ENCODE measurements at places on chromosomes 4 and X.

DNA sequence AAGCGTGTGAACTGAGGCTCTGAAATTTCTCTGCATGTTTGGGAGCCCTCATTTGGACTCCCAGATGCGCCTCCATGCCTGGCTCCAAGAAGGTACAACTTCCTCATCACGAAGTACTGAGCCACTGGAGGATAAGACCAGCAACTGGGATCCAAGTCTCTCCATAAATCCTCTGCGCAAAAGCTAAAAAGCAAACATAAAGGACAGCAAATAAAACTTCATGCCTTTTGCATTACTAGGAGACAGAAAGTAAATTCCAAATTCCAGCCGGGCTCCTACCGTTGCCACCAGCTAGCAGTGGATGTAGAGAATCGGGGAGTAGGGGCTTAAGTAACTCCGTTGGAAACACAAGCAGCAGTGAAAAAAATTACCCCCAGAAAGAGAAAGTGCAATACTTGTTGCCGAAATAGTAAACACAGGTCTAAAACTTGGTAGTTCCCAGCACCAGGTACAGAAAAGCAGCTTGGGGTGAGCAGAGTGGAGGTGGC lies 477.1 kb upstream of the TENM3 start:
- no peak for DNase-seq

DNA sequence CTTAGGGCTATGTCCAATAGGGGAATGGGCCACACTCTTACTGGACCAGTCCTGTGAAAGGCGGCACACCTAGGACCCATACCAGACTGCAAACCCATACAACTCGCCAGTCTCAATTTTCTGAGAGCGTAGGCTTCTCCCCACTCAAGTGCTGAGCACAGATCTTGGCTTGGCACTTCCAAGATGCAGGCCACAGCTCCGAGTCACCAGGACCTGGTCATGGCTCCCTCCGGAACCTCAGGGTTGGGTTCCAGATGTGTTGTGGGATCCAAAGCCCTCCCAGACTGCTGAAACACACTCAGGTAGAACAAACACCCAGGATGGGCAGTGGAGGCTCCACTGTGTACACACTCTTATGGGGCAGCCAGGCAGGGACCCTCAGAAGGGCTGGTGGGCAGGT lies 103.3 kb downstream of the TMEM144 start:
- DNase-seq = no peak

DNA sequence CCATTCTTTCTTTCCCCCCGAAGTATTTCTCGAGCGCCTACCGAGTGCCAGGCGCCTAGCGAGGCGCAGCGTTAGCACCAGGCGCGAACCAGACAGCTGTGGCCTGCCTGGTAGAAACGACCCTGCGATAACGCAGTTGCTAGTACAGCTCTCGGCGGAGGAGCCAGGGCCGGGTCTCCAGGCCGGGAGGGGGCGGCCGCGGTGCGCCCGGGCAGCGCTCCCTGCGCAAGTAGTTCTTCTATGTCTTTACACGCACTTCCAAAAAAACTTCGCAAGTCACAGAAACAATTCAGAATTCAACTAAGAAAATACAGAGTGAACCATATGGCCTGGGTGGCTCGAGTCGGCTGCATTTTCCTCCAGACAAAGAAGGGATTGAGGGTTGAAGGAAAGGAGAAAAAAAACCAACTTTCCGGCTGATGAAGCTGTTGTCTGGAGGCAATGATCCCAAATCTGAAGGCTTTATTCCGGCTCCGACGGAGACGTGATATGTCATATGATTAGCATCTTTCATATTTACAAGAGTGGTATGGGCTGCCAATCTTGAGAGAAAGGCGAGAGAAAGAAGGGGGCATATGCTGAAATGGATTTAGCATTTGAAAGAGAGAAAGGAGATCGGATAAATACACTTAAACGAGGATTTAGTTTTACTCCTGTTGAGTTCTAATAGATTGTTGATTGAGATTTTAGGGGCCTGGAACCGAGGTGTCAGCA lies 7.2 kb upstream of the NEUROG2 start:
- DNase-seq = no peak

GRCh38 chr4:24850674-24851073 lies 55.3 kb downstream of the SOD3 start:
- peak; percentile 72 for DNase-seq

DNA sequence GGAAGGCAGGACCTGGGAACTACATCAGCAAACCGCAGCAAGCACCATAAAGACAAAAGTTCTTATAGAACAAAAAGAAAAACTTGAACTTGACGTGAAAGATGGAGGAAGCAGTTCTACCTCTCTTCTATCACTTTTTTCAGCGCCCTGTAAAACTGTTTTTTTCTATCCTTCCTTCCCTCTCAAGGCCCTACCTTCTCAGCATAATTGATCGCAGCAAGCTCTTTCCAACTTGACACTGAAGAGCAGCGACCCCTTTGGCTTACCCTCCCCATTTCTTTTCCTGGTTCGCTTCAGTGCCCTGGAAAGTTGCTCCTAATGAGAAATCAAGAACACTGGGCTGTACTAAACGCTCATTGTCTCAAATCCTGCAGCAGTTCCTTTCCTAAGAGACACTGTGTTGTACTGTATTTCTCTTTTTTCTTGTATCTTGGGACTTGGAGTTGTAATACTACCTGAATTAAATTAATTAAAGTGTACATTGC lies 150.6 kb upstream of the SLC4A4 start:
- peak; percentile 2 for DNase-seq

GRCh38 chr4:180770265-180770664 lies 1472.9 kb upstream of the TENM3 start:
- DNase-seq = no peak

DNA sequence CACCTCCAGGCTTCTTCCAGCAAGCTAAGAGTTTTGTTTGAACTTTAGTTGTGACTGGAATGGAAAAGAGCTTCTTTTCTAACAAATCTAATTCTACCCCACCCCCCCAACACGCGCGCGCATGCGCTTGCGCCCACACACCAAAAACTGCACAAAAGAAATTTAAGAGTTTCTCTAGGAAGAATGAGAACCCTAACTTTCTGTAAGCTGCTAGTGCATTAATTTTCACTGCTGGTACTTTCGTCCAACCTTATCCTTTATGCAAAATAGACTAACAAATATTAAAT lies 9.0 kb upstream of the INTU start:
- peak; percentile 8 for DNase-seq

DNA sequence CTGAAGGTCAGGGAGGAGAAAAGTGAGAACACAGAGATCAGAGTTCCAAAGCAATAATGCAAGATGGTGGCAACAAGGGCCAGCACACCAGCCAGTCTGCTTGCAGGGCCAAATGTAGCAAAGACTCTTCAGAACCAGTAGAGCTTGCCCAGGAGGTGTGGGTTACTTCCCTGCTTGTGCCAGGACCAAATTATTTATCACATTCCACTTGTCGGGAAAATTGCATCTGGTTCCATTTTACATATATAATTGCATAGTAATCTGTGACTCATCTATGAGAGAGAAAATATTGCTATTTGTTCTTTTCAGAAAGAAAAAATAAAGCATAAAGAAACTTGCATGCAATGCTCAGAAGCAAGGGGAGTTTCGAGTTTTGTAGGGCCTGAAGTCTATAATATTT lies 41.4 kb downstream of the MAML3 start:
- no peak for DNase-seq

DNA sequence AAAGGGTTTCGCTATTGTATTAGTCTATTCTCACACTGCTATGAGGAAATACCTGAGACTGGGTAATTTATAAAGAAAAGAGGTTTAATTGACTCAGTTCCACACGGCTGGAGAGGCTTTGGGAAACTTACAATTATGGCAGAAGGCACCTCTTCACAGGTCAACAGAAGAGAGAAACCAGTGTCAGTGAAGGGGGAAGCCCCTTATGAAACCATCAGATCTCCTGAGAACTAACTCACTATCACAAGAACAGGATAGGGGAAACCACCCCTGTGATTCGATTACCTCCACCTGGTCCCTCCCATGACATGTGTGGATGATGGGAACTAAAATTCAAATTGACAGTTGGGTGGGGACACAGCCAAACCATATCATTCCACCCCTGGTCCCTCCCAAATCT lies 589.5 kb downstream of the CENPC start:
- DNase-seq = no peak

GRCh38 chrX:20547611-20548051 lies 280.9 kb upstream of the RPS6KA3 start:
- no peak for DNase-seq

GRCh38 chr4:176874721-176875445 lies 82.2 kb upstream of the VEGFC start:
- DNase-seq = no peak

GRCh38 chrX:78125148-78125547 lies 14.3 kb downstream of the TAF9B start:
- DNase-seq = no peak

Data from caudate nucleus (tissue), 63 donors.